ENCODE measurements at places on chromosomes 2 and 18.

GRCh38 chr2:96951125-96951654 is 35.2 kb downstream of the FAM178B start:
- DNase-seq: peak; percentile 77

GRCh38 chr2:60007671-60008070 is 545.8 kb downstream of the BCL11A start:
- DNase-seq: no peak

- no peak for DNase-seq
These were observed 7.0 kb downstream of the GPR45 start for GRCh38 chr2:105248316-105249070.

DNA sequence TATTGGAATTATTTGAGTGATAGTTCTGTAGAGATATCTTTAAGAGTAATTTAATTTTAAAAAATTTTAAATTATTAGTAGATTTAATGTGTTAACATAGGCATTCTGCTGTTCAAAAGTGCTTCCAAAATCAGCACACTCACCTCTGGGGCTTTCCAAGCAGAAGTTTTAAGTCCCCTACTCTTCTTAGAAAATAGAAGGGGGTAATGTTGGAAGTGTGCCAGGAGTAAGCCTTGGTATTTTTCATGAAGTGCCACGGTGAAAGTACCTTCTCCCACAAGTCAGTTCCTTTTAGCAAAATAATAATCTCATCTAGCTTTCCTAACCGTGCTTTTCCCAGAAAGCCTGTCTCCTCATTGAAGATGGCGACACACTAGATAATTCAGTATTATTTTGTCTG is 3.9 kb upstream of the TNFRSF11A start:
- DNase-seq: no peak

- DNase-seq: no peak
These were observed 81.4 kb downstream of the KCNS3 start for GRCh38 chr2:17959833-17960232.

DNA sequence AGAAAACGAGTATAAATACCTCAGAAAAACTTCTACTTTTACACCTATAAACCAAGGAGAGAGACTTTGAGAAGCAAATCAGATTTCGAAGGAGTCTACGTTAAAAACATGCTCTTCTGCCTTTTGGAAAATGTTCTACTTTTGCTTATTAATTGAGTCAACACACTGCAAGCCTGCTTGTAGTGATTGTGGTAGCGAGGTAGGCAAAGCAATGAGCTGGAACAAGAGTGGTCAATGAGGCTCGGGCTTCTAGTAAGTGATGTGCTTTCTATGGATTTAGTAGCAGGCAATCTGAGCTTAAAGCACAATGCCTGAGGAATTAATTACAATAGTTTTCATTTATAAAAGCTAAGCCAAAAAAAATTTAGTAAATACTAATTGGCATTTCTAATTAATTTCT is 103.4 kb upstream of the TFCP2L1 start:
- DNase-seq: no peak

- DNase-seq: no peak
These were observed 217.0 kb downstream of the MBD5 start for GRCh38 chr2:148237911-148238310.

GRCh38 chr2:96128456-96128855 is 9.8 kb downstream of the ASTL start:
- DNase-seq: no peak

DNA sequence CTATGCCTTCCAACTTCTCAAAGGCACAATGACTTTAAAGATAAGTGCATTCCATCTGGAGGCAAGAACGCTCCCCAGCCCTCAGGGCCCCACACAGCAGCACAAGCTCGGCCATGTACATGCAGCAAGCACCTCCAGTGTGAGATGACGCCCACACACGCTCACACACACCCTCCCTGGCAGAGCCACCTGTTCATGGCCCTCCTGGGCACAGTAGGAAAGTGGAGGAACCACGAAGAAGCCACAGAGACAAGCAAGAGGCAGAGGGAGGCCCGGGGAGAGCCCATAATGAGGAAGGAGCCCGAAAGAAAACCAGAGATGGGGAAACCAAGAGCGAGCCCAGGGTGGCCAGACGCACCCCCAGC is 21.7 kb downstream of the BIN1 start:
- peak; percentile 29 for DNase-seq

GRCh38 chr2:62586981-62587380 is 81.0 kb upstream of the TMEM17 start:
- DNase-seq: no peak

GRCh38 chr2:147482916-147483669 is 361.7 kb upstream of the ACVR2A start:
- DNase-seq: no peak

- DNase-seq: no peak
These were observed 61.6 kb downstream of the MOB4 start for GRCh38 chr2:197577446-197577845.

GRCh38 chr2:85133751-85134254 is 611 bp downstream of the TCF7L1 start:
- DNase-seq: no peak

GRCh38 chr2:107313316-107313715 is 427.3 kb upstream of the ST6GAL2 start:
- DNase-seq: no peak

- DNase-seq: no peak
These were observed 375.3 kb downstream of the SLC4A3 start for GRCh38 chr2:220002699-220003098.

- no peak for DNase-seq
These were observed 90.9 kb downstream of the ACVR1 start for GRCh38 chr2:157785200-157785599.

DNA sequence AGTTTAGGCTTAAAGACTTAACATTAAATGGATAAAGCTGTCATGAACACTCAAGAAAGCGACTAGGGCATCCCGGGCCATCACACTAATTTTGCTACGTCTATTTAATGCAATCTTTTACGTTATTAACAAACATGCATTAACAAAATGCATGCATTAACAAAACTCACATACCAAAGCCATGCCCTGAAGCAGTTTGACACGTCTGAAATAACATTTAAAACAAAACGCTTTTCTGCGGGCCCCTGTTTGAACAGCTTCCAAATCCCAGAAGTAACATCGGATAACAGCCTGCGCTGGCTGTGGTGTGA is 458 bp downstream of the B4GALT6 start:
- no peak for DNase-seq

GRCh38 chr18:11587846-11588245 is 21.6 kb upstream of the SLC35G4 start:
- DNase-seq: no peak

GRCh38 chr2:61354543-61355197 is 116.2 kb downstream of the USP34 start:
- DNase-seq: no peak

- peak; percentile 32 for DNase-seq
These were observed 3.8 kb downstream of the GALNT5 start for GRCh38 chr2:157261199-157261782.

DNA sequence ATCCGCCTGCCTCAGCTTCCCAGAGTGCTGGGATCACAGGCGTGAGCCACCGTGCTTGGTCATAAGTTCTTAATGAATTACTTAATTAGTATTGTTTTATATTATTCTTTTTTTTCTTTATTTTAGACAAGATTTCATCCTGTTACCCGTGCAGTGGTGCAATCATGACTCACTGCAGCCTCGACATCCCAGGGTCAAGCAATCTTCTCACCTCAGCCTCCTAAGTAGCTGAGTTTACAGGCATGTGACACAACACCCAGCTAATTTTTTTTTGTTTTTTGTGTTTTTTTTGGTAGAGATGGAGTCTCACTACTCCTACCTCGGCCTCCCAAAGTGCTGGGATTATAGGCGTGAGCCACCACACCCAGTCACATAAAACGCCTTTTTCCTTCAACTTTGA is 17.3 kb downstream of the C2orf42 start:
- DNase-seq: no peak

GRCh38 chr2:196253116-196253480 is 81.7 kb upstream of the STK17B start:
- DNase-seq: no peak

- no peak for DNase-seq
These were observed 70.7 kb downstream of the ATF2 start for GRCh38 chr2:175097297-175097696.

DNA sequence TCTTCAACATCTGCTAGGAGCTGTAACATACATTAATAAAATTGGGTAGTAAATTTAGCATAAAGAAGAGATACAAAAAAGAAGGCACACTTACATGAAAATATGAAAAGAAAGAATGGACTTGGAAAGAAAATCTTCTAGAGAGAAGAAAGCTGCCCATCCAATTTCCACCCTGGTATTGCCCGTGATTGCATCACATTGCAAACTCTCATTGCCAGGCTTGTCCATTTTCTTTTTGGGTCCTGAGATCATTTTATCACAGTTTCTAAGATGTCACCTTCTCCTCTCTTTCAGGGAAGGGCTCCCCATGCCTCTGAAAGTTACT is 321.5 kb downstream of the RND3 start:
- no peak for DNase-seq

- DNase-seq: no peak
These were observed 162.6 kb downstream of the SS18 start for GRCh38 chr18:25927830-25928229.

DNA sequence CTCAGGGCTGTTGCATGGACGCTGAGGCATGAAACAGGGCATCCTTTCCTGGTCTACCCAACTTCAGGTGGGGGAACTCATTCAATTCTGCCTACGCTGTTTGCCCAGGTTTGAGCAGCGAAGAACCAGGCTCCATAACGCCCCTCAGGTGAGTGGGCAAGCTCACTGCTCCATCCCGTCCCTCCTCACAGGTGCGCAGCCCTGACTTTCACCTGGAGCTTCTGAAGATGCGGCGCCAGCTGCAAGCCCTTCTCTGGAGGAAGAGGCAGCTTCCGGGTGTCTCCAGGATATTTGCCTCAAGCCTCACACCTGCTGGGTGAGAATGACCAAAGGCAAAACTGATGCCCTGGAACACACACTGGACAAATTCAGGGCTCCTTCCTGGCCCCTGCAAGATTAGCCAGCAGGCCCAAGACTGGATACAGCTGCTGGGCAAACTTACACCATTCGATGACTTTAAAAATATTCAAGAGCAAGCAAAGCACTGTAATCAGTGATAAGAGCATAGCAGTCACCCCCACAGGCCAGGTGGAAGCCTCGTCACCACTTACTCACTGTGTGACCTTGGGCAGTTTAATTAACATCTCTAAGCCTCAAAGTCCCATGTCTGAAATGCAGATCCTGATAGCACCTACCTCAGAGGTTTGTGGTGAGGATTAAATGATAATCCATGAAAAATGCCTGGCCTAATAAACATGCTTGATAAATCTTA is 97.7 kb downstream of the GYPC start:
- no peak for DNase-seq

DNA sequence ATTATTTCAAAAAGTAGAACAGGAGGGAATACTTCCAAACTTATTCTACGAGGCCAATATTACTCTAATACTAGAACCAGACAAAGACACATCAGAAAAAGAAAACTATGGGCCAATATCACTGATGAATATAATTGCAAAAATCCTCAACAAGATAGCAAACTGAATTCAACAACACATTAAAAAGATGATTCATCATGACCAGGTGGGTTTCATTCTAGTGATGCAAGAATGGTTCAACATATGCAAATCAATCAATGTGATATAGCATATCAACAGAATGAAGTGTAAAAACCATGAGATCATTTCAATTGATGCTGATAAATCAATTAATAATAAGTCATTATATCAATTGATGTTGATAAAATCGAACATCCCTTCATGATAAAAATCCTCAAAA is 22.4 kb upstream of the EML6 start:
- DNase-seq: no peak

- DNase-seq: no peak
These were observed 872 bp downstream of the DSG2 start for GRCh38 chr18:31498574-31499524.

GRCh38 chr2:209970271-209970670 is 32.2 kb upstream of the RPE start:
- no peak for DNase-seq

DNA sequence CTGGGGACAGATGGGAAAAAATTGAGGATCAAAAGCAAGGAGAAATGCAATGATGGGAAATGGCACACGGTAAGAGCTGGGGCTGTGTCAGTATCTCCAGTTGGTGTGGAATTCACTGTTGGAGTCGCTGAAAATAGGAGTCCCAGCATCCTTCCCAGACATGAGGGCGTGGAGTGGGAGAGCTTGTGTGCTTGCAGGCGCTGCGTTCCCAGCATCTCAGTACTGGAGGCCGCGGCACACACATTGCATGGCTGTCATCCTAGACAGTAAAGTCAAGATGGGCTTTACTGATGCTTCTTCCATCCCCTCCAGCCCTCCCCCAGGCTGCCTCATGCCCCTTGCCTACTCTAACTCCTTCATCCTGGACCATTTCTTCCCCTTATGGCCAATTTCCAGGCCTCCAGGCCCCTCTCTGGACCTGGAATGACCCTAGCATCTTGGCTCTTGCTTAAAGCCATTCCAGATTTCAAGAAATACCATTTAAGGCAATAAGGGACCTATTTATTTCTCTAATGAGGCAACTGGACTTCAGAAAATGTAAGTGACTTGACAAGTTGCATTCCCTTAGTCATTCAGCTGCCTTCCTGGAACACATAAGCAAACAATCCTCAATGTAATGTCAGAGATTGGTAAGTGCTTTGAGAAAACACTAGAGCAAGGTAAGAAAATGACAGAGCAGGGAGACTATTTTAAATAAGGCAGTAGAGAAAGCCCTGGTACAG is 70.5 kb upstream of the TTC39C start:
- DNase-seq: no peak

- no peak for DNase-seq
These were observed 68.4 kb downstream of the COL5A2 start for GRCh38 chr2:189111063-189111715.

GRCh38 chr2:68253219-68254068 is 1.1 kb upstream of the PPP3R1 start:
- DNase-seq: peak; percentile 11

- no peak for DNase-seq
These were observed 18.8 kb downstream of the LPIN2 start for GRCh38 chr18:2994020-2994589.

- DNase-seq: no peak
These were observed 1348.7 kb upstream of the NXPH2 start for GRCh38 chr2:140128909-140129308.

GRCh38 chr2:189576396-189576795 is 4.2 kb downstream of the SLC40A1 start:
- no peak for DNase-seq

GRCh38 chr2:108449410-108450130 is 564 bp downstream of the GCC2 start:
- no peak for DNase-seq

DNA sequence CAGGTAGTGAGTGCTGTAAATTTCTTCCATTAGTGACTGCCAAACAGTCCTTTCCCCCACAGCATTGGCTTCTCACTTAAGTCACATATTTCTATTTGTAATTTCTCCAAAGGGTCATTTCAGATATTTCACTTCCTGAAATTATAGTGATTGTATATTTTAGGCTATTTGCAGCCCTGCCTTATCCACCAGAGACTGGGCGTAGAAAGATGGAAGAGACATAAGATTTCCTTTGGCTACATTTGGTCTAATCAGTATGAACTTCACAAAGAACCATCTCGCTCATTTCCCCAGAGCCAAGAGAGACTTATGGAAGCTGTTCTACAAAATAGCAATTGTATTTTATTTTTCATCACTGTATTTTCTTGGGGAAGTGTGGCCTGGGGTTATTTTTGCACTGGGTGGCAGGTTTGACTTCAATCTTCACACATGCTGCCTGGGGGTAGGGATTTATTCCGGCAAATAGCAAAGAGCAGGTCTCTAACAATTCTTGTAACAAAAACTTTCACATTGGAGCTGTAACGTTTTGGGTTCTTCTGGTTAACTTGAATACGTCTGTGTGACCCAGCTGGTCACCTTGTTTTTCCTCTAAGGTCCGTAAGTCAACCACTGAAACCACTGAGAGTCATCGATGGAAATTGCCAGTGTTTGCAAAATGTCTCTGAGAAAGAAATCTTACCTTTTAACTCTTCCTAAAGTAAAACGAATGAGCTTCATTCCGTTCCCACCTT is 170.6 kb upstream of the SERPINE2 start:
- no peak for DNase-seq
